Left kidney (tissue), 8 donors: ENCODE measurements at places on chromosomes 7 and 10. TPM values are rescaled to one million over a fixed set of nuclear protein-coding genes. Genes with fewer than 3 reads are reported as not detected.

NRG3 gene
- polyA plus RNA-seq = 18.0 TPM

- DNase-seq = peak; percentile 49
Observed at GRCh38 chr7:134016223-134016941, 110.8 kb upstream of the LRGUK start.

GRCh38 chr7:3165681-3166580 lies 122.3 kb upstream of the CARD11 start:
- no peak for DNase-seq

FKBP14 gene
- polyA plus RNA-seq = 24.3 TPM

DNA sequence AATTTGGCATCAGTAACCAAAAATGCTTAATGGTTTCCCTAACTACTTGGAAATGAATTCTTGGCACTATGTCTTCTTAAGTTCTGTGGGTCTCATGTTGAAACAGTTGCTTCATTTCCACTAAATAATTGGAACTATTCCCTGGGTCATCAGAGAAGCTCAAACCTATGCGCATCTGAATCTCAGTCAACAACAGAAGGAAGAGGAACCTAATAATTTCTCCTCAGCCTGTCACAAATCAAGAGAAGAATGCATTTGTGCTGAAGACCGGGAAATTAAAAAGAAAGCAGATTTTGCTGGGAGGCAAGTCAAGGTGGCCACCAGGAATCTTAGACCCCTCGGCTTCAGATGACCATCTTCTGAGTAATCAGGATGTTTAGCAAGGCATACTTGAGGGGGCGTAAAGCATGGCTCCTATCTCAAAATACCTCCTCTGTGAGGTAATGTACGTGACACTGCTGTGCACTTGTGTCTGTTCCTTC lies 41.4 kb downstream of the TOMM7 start:
- no peak for DNase-seq
